NCI-H2171 treated with DMSO at 0.1 percent for 48 hours (cell line): ENCODE measurements at places on chromosomes 2 and 18.

GRCh38 chr18:45119876-45120275, 439.2 kb downstream of the SETBP1 start:
- DNase-seq = peak; percentile 82

- no peak for DNase-seq
Observed at GRCh38 chr2:20141056-20141762, 83.7 kb downstream of the SDC1 start.

- DNase-seq = no peak
Observed at GRCh38 chr18:63882333-63883141, 5.0 kb upstream of the SERPINB2 start.

GRCh38 chr2:235270291-235270690, 223.6 kb upstream of the AGAP1 start:
- no peak for DNase-seq

DNA sequence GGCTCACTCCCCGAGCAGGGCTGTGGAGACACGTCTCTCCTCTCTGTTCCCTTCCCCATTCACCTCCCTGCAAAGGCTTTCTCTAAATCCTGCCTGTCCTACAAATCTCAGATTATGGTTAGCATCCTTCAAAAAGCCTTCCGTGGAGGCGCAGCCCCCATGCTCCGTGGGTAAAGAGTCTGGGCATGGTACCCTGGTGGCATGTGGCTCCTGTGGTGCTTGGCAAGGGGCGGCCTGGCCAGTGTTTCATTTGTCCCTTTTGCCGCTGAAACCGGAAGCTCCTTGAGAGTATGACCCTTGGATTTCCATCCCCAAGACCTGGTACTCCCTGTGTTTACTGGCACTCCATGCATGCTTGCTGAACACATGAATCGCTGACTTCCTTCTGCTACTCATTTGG, 839.3 kb upstream of the SALL3 start:
- DNase-seq = no peak

GRCh38 chr2:144349674-144350073, 170.2 kb downstream of the ZEB2 start:
- DNase-seq = peak; percentile 39

- DNase-seq = no peak
Observed at GRCh38 chr2:47300609-47301276, 102.2 kb upstream of the MSH2 start.

DNA sequence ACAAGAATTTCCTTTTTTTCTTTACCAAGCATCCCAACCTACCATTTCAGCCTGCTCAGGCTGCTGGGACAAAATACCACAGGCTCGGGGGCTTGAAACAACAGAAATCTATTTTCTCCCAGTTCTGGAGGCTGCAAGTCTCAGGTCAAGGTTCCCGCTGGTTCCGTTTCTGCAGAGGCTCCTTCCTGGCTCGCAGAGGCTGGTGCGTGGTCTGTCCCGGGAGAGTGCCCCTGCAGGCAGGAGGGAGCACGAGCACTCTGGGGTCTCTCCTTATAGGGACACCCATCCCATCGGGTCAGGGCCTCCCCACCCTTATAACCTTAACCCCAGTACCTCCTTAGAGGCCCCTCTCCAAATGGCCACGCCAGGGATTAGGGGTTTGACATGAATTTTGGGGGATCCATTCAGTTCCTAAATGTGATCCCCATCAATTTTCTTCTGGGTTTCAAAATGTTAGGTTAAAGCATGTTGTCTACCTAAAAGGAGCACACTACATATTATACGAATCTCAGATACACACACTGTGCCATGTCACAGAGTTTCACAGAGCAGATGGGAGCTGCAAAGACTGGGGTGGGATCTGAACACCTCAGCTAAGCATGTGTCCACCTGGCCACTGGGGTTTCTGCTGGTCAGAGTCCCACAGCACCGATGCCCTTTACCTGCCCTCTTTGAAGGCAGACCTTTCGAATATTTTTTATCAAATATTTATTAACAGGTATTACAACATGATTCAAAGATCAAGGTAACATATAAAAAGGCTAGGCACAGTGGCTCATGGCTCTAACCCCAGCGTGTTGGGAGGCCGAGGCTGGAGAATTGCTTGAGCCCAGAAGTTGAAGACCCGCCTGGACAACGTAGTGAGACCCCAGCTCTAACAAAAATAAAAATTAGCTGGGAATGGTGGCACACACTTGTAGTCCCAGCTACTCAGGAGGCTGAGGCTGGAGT, 17.6 kb upstream of the ADI1 start:
- DNase-seq = no peak

DNA sequence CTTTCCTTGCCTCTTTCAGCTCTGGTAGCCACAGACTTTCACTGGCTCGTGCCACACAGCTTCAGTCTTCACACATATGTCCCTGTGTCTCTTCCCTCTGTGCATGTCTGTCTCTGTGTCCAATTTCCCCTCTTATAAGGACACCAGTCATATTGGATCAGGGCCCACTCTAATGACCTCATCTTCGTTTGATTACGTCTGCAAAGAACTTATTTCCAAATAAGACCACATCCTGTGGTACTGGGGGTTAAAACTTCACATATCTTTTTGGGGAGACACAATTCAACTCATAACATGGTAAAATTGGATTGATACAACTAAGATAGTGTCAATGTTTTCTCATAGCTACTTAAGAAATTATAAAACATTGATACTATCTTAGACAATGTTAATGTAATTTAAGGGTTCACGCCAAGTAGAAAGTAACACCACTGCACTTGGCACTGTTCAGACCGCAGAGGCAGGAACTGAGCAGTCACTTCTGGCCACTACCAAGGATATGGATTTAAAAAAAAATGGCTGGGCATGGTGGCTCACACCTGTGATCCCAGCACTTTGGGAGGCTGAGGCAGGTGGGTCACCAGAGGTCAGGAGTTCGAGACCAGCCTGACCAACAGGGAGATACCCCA, 119.6 kb upstream of the EPAS1 start:
- DNase-seq = no peak

- DNase-seq = no peak
Observed at GRCh38 chr18:26911840-26912239, 46.3 kb upstream of the AQP4 start.

DNA sequence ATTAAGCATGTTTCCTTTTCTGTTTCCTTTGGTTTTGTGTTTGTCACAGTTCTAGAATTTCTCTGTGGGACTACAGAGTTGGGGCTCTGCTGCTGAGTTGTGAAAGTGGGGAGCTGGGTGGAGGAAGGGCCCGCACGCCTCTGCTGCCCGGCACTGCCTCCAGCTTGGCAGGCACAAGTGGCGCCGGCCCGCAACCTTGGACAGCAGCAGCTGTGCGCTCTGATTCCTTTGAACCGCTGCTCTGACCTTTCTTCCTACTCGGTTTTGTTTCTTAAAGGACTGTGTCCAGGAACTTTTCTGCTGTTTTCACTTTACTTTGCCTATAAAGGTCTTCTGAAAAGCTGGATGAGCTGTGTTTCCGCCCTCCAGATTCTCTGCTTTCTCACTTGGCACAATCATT, 137.6 kb upstream of the ALPP start:
- DNase-seq = no peak

DNA sequence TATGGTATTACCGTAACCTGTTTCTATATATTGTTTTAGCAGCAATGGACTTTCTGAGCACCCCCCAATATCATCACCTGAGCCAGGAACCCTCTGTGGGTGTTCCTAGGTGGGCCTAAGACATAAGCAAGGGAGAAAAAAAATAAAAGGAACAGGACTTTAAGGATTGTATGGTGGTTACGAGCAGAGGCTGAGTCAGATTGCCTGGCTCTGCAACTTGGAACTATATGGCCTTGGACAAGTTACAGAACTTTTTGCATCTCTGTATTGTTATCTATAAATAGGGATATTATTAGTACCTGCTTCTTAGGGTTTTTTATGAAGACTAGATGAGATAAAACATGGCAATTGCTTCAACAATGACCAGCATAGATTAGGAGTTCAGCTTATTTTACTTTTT, 34.9 kb downstream of the MFSD6 start:
- DNase-seq = no peak
